Stimulated activated CD4-positive, alpha-beta T cell treated with anti-CD3 and anti-CD28 coated beads, Interleukin-15, amount 100 ng/mL, for 24 hours (primary cell): ENCODE measurements at places on chromosomes 1 and 21.

- DNase-seq, result no peak
Observed at GRCh38 chr1:64474665-64475439, 4.9 kb downstream of the CACHD1 start.

- DNase-seq, result no peak
Observed at GRCh38 chr21:19807201-19807600, 1191.0 kb upstream of the NCAM2 start.

GRCh38 chr1:2145946-2146835, 48.4 kb downstream of the FAAP20 start:
- DNase-seq, result no peak

DNA sequence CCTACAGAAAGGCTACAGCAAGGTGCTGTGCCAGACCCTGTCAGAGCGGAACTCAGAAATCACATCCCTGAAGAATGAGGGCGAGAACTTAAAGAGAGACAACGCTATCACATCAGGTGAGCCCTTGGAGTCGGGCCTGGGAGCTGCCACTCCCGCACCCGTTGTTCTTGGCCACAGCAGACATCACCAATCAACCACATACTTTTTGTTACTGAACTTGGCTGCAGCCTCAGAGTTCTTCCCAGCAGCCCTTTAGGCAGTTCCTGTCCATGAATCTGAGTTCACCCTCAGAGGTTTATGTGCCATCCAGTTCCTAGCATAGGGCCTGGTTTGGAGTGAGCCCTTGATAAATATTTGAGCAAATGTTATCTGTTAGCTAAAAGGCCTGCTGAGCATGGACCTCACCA, 61.6 kb downstream of the FHAD1 start:
- DNase-seq, result no peak

GRCh38 chr1:87179851-87180519, 148.7 kb upstream of the LMO4 start:
- DNase-seq, result no peak

DNA sequence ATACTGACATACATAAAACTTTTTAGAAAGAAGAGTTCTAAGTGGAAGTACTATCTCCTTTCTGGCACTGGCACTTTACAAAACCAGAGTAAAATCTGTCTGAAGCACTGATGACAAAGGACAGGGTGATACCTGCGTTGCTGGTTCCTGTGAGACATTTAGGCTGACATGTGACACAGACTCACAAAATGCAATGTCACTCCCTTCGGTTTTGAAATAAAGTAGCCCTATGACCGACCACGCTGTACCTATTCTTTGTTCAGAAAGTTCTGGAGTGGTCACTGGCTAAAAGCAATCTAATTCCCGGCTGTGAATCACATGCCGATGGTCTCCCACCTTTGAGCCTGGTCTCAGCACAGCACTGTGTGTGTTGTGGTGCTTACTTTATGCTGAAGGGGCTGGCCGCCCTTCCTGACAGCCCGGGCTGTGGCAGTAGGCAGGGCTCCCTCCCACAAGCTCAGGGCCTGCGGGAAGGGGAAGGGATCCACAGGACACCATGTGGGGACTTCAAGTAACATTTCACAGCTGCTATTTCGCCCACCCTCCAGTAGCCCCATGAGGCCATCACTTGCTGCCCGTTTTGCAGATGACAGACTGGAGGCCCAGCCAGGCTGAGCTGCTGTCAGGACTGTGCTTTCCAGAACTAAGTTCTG, 48.0 kb downstream of the MRPL37 start:
- DNase-seq, result no peak

DNA sequence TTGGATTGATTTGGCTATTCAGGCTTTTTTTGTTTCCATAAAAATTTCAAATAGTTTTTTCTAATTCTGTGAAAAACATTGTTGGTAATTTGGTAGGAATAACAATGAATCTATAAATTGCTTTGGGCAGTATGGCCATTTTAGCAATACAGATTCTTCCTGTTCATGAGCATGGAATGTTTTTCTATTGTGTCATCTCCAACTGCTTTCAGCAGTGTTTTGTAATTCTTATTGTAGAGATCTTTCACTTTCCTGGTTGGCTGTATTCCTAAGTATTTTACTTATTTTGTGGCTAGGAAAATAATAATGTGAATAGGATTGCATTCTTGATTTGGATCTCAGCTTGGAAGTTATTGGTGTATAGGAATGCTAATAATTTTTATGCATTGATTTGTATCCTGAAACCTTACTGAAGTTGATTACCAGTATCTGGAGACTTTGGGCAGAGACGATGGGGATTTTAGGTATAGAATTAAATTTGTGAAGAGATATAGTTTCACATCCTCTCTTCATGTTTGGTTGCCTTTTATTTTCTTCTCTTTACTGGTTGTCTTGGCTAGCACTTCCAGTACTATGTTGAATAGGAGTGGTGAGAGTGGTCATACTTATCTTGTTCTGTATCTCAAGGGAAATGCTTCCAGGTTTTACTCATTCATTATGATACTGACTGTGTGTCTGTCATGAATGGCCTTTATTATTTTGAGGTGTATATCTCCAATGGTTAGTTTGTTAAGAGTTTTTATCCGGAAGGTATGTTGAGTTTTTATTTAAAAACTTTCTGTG, 57.3 kb downstream of the DRAM2 start:
- DNase-seq, result no peak

GRCh38 chr21:40731206-40731605, 115.8 kb downstream of the DSCAM start:
- no peak for DNase-seq

- DNase-seq, result no peak
Observed at GRCh38 chr1:214657299-214657698, 54.3 kb downstream of the CENPF start.
